Activated T-helper 2 cell treated with anti-CD3 and anti-CD28 coated beads, Interferon-gamma antibody, Interleukin-2, Interleukin-4, amounts not matched to agents 10 μg/mL and 5 μg/mL and 100 μg/mL, durations not matched to agents 14 hours and 24 hours and 36 hours (primary cell): ENCODE measurements at places on chromosomes 2 and 18. TPM values are rescaled to one million over a fixed set of nuclear protein-coding genes. Genes with fewer than 3 reads are reported as not detected.

The BCL11A gene
- 0.21 TPM in 2 replicates for total RNA-seq

DNA sequence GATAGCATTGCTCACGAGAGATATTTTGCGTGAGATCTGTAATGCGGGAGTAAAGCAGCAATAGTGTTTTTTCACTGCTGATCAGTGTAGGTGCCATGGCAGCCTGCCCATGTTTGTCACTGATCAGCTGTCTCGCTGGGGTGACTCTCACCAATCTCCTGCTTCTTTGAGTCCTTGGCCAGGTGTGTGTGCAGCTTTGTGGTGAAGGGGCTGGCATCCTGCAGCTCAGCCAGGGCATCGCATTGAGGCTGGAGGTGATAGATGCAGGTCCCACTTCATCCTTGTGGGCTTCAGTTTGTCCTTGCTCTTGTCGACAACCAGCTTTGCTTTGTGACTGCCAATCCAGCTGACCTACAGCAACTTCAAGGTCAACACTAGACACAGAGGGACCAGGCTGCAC is 258.3 kb upstream of the CXCR4 start:
- H3K36me3 ChIP-seq: peaks cover 11% of the 10 kb centered on the region
- H3K4me1 ChIP-seq: peaks cover 54% of the 10 kb centered on the region
- H3K27ac ChIP-seq: peak overlapping the region; percentile 97
- no peaks in the 10 kb centered on the region for H3K27me3 ChIP-seq
- DNase-seq: no peak

DNA sequence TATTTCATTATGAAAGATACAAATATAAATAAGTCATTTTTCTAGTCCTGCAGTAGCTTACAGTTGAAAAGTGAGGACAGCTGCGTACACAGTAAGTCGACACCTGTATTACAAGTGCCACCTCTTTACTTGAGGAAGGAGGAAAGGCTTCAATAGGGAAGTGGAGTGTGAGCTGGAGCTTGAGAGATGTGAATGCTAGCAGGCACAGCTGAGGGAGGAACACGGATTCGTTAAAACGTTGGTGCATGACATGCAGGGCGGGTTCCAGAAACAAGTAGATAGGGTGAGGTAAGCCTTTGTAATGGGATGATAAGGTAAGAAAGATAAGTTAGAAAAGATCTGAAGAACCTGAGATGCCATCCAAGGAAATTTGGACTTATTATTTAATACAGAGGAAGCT is 98.1 kb upstream of the CSRNP3 start:
- H3K4me3 ChIP-seq: no peak overlapping the region
- H3K27me3 ChIP-seq: peaks cover 2% of the 10 kb centered on the region
- DNase-seq: no peak
- no peaks in the 10 kb centered on the region for H3K36me3 ChIP-seq
- H3K4me1 ChIP-seq: no peaks in the 10 kb centered on the region

DNA sequence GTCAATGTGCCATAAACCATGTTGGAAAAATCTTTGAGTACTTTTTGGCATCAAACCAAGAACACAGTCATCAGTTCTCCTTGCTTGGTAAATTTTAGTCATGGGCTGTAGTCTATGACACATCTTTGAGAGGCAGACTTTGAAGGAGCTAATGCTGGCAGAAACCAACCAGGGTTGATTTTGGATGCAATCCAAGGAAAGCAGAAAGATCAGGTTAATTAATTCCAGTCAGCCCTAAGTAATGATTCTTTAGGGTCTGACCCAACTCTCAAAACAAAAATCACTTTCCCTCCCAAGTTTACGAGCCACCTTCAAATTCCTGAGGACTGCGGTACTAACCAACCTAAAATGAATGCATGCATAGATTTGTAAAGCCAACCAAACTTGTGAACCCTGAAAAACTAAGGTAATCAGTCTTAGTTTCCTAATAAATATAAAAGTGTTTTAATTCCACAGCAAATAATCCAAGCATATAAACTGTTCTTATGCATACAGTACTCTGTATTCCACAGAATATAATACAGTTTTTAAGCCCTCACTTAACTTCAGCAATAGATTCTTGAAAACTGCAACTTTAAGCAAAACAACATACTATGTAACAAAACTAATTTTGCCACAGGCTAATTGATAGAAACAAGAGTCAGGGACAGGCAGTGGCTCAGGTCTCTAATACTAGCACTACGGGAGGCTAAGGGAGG is 22.0 kb downstream of the AP1S3 start:
- H3K36me3 ChIP-seq: no peaks in the 10 kb centered on the region
- peaks cover 4% of the 10 kb centered on the region for H3K4me1 ChIP-seq
- H3K27ac ChIP-seq: no peak overlapping the region

DNA sequence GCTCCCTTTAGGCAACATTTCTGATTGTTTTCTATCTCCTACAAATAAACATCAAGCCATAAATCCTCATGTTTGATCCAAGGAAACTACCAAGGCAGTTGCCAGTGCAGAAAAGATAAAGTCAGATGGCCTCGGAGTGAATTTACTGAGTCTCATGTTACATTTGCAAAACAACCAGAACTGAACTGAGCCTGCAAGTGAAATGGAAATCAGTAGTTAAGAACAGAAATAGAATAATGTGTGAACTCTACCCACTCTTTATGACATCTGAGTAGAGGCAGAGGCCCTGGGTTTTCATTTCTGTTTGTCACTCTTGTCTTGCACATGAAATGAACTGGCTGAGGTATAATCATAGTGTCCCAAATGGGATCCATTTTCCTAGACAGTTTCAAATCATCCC is 20.4 kb upstream of the DAPL1 start:
- H3K4me3 ChIP-seq: no peak overlapping the region
- H3K27ac ChIP-seq: no peak overlapping the region
- DNase-seq: no peak
- no peaks in the 10 kb centered on the region for H3K4me1 ChIP-seq
- H3K27me3 ChIP-seq: no peaks in the 10 kb centered on the region

- peaks cover 8% of the 10 kb centered on the region for H3K27me3 ChIP-seq
- H3K4me3 ChIP-seq: no peak overlapping the region
- no peak for DNase-seq
- no peak overlapping the region for H3K27ac ChIP-seq
Observed at GRCh38 chr2:32894119-32894728, 52.5 kb upstream of the LTBP1 start.
